ENCODE measurements at places on chromosomes 12 and 14.
A peak's percentile ranks its signal among the peaks of the same experiment; 100 is the strongest.

- DNase-seq: no peak
These were observed 8.1 kb upstream of the P2RX7 start for GRCh38 chr12:121124402-121125109.

DNA sequence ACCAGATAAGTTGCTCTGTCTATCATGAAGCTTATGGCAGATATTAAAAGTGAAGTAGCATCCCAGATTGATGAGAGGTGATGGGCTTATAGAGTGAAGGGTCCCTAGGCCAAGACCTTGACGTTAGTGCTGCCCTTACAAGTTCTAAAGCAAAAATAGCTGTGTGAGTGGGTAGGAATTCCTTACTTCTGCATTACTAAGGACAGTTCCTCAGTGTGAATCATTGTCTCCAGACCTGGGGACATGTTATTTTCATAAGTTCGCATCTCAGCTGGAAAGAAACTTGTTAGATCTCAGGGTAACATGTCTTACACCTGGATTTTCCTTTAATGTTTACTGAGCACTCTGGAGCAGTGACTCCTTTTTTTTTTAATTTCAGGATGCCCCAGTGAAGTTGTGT is 28.7 kb downstream of the MAPKAPK5 start:
- peak; percentile 58 for DNase-seq

DNA sequence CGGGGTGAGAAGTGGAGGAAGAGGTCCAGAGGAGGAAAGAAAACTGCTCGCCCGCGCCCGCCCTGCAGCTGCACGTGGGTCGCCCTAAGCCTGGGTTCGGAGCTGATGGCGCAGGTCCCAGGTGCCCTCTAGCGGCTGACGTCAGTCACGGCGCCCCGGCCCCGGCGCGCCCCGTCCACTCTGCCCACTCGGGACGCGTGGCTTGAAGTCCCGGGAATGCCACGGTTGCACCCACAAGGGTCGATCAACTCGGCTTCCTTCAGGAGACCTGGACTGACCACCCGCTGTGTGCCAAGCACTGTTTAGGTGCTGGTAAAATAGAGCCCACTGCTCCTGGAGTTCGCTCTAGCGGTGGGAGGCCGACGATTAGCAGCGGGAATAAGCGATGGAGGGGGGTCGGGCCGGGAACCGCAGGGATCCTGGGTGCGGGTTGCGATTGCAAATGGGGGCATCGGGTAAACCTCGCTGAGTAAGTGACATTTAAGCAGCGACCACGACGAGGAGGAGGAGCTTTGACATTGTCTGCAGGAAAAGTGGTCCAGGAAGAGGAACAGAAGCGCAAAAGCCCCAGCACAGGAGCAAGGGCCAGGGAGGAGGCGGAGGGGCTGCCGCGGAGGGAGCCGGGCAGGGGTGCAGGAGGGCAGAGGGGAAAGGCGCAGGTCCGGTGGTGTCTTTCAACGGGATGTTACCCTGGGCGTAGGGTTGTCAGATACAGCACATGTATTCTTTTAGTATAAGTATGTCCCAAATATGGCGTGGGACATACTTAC is 5.1 kb upstream of the ZNF839 start:
- peak; percentile 93 for DNase-seq

GRCh38 chr14:100900837-100901390 is 2.6 kb downstream of the RTL1 start:
- DNase-seq: no peak

DNA sequence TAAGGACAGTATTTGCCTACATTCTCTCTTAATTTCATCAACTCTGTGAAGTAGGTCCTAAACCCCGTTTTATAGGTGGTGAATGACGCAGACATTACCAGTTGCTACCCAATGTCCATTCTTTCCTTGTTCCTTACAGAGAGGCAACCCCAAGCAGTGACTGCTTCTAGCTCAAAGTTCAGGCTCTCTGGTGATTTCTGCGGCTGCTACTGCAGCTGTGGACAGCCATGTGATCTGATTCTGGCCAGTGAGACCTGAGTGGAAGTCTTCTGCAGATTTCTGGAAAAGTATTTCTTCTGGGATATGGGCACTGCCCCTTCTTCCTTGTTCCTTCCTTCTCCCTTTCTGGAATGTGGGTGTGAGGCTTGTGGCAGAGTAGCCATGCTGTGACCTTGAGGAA is 82.9 kb downstream of the ARF6 start:
- DNase-seq: peak; percentile 29

GRCh38 chr12:52198454-52199215 is 6.8 kb upstream of the KRT80 start:
- peak; percentile 74 for DNase-seq

DNA sequence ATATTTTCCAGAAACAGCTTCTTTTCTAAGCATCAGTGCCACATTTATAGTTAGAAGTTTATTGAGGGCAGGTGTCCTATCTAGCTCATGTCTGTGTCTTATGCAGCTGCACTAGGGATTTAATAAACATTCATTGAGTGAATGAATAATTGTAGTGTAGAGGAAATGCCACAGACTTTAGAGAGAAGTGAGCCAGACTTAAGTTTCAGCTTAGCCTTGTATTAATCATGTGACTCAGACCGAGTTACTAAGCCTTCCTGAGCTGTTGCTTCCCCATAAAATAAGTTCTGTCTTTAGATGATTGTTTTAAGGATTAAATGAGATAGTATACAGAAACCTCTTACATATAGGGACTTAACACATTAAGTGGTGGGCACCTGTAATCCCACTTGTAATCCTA is 236.1 kb upstream of the DDHD1 start:
- DNase-seq: no peak

GRCh38 chr12:67026487-67027246 is 242.5 kb upstream of the CAND1 start:
- DNase-seq: no peak

DNA sequence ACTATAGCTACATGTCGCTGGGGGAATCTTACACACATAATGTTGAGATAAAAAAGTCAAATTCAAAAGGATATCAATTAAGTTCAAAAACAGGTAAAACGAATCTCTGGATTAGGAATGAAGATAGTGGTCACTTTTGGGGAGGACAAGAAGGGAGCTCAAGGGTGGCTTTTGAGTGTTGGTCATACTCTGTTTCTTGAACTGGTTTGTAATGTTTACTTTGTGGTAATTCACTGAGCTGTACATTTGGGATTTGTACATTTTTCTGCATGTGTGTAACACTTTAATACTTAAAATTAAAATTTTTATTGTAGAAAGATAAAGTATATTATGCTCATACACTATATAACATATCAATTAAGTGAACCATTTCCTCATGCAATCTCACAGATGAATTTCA is 26.6 kb downstream of the KLHL28 start:
- no peak for DNase-seq

- DNase-seq: no peak
These were observed 1.0 kb downstream of the ITGA7 start for GRCh38 chr12:55706568-55707218.

GRCh38 chr14:100654025-100654813 is 67.0 kb upstream of the BEGAIN start:
- DNase-seq: no peak

Measured in suppressor macrophage (primary cell).